Stomach (tissue), 19 donors: ENCODE measurements at places on chromosomes 6 and 20. TPM values are rescaled to one million over a fixed set of nuclear protein-coding genes. Genes with fewer than 3 reads are reported as not detected.

Gene TMEM170B
- 8.4 TPM for total RNA-seq

Gene GSTA2
- total RNA-seq, result not detected

Gene NDUFAF5
- 2.3 TPM for total RNA-seq

DNA sequence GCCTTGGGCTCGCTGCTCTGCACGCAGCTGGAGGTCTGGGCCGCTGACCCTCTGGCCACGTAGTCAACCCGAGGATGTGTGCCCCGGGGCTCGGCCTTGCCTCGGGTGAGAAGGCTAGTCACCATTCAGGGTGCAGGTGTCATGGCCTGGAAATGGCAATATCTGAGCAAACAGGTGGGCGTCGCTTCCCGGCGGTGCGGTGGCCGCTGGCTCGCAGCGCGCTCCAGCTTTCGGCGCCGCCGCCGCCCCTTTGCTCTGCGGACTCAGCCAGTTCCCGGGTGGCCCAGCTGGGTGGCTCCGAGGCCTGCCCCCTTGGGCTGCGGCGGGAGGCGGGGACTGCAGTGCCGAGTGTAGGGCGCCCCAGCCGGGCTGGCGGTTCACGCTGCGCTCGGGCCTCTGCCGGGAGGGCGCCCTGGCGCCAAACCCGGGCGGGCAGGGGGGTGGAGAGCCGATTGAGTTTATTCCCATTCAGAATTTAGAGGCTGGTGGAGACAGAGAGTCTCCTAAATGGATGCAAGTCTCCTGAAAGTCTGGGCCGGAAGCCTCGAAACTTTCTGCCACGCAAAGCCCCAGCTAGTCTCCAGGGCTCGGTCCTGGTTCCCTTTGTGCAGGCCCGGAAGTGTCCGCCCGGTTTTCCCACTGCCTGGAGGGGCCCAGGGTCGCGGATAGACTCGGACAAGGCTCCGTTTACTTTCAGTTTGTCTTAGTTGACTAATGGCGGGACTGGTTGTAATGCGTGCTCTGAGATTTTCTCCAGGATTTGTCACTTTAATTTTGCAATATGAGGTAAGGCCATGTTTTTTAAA is 11.3 kb upstream of the TFAP2A start:
- DNase-seq, result peak; percentile 80

DNA sequence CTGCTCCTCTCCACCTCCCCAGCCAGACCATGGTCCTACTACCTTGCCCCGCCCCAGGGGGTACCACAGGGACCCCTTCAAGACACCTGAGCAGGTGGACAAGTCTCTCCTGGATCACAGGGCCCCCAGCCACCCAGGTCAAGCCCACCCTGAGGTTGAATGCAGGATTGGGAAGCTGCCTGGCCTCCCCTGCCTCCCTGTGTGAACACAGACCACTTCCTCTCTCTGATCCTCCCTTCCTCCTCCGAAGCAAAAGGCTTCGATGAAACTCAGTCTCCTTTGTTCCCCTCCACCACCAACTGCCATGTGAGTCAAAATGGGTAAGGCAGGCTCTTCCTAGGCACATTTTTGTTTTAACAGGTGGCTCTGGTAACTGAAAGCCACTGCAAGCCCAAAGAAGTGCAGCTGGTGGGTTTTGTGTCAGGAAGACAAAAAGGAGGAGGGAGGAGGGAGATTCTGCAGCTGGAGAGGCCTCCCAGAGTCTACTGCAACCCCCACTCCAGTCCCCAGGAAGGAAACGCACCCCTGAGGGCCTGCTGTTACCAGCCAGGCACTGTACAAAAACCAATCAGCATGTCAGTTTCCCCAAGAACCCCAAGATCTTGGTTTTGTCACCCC is 5.4 kb downstream of the ADA start:
- DNase-seq, result peak; percentile 60

GRCh38 chr20:58512808-58513552 is 2.2 kb downstream of the APCDD1L start:
- DNase-seq, result no peak
